Stimulated activated CD4-positive, alpha-beta T cell treated with anti-CD3 and anti-CD28 coated beads, Interleukin-12 subunit alpha, Interleukin-12 subunit beta, amount 100 ng/mL, for 24 hours (primary cell): ENCODE measurements at places on chromosomes 16 and 17.

DNA sequence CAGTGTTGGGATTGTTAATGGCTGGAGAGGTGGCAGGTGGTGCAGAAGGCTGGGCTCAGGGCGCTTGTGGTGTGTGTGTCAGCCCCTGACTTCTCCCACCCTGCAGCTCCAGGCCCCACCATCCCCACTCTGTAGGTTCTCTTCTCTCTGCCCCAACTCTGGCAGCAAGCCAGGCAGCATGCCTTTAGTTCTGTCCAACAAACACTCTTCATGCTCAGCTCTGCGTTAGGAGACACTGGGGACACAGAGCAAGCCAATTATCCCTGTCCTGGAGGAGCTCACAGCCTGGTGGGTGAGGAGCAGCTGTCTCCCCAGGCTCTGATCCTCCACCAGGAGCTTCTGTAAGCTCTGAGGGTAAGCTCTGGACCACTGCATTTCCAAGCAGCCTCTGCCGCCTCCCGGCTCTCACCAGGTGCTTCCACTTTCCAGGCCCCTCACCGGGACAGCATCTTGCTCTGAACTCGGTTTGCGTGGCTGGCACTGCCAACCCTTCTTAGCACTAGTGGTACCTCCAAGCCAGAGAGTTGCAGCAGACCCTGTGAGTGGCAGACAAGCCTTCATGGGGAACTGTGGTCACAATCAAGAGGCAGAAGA is 34.3 kb upstream of the WSCD1 start:
- DNase-seq, result no peak

GRCh38 chr16:71520550-71520949 is 5.7 kb upstream of the CHST4 start:
- no peak for DNase-seq

DNA sequence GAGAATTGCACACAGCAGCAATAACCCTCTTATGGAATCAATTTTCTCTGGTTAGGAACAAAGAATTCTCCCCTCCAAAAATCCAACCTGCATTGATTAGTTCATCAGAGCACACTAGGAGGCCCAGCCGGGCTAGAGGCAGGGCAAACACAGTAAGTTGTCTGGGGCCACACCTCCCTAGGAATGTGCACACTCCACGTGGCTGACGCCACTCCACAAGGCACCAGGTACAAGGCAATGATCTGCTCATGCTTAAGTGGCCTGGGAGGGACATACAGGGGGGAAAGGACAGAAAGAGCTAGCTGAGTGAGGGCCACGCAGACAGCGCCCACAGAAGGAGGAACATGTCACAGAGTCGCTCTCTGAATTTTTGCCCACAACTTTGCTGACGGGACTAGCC is 107.6 kb downstream of the SLC39A11 start:
- no peak for DNase-seq

GRCh38 chr17:31631766-31632165 is 227.3 kb downstream of the COPRS start:
- DNase-seq, result no peak

GRCh38 chr16:1963806-1964505 is 670 bp downstream of the RPS2 start:
- no peak for DNase-seq

- no peak for DNase-seq
Measured at GRCh38 chr16:51968749-51969148, 578.2 kb downstream of the TOX3 start.

- DNase-seq, result no peak
Measured at GRCh38 chr16:89544113-89544512, 16.4 kb upstream of the RPL13 start.

- DNase-seq, result no peak
Measured at GRCh38 chr16:29112755-29113347, 128.0 kb downstream of the LAT start.

GRCh38 chr16:69241926-69242325 is 55.0 kb downstream of the SNTB2 start:
- no peak for DNase-seq

DNA sequence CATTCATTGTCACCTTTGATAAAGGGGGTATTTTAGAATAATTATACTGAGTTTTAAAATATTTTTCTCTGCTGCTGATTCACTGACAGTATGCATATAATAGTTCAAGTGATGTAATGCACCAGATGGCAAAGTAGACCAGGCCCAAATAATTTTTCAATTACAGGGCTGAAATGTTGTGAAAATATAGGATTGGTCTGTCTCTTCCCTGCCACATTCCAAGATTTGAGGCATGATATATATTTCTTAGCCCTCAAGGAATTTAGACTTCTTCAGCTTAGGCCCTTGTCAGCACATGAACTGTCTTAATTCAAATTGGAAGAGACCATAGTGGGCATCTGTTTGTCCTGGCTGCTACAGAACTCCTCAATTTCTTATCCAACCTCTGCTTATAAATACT is 39.2 kb upstream of the SLC12A3 start:
- no peak for DNase-seq

DNA sequence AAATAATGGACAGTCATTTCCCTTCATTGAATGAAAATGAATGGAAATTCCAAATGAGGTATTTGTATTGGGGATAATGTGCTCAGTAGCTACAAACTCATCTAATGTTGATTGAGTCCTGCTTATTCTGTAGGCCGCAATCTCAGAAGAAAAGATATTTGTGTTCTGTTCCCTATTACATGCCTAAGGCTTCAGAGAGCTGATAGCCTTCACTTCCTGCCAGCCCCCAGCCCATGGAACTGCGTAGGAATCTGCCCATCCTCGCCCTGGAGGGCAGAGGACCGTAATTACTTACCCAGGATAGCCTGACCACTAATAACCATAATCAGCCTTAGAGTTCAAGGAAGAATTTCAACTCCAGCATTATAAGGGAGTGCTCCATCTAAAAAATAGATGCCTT is 17.9 kb upstream of the SNTB2 start:
- no peak for DNase-seq

GRCh38 chr17:80129006-80129565 is 17.8 kb downstream of the EIF4A3 start:
- DNase-seq, result no peak
